Hepatocyte (in vitro differentiated cells): ENCODE measurements at places on chromosomes 2 and 18. TPM values are rescaled to one million over a fixed set of nuclear protein-coding genes. Genes with fewer than 3 reads are reported as not detected.

- no peak for DNase-seq
Measured at GRCh38 chr2:17519486-17519885, 1.2 kb upstream of the RAD51AP2 start.

- DNase-seq: no peak
Measured at GRCh38 chr18:23943104-23943503, 71.5 kb upstream of the TTC39C start.

Gene CHPF
- total RNA-seq: 180 and 193 TPM in 2 replicates

- DNase-seq: no peak
Measured at GRCh38 chr2:174815526-174815925, 51.3 kb upstream of the CHRNA1 start.

Gene PLGLB2
- total RNA-seq: 13.7 and 28.5 TPM in 2 replicates

- DNase-seq: no peak
Measured at GRCh38 chr18:1906421-1906820, 664.9 kb downstream of the METTL4 start.

DNA sequence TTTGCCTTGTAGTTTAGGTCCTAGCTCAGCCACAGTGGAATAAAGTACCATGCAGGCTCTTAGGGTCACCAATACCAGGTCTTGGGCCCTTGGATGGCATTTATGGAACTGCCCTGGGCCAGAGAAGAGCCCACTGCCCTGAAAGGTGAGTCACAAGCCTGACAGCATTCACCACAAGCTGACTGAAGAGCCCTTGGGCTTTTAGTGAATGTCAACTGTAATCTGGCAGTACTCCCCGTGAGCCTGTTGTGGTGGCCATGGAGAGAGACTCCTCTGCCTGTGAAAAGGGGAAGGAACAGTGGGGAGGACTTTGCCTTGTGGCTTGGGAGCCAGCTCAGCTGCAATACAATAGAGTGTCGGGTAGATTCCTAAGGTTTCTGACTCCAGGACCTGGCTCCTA lies 1389.7 kb downstream of the DSC3 start:
- DNase-seq: no peak

DNA sequence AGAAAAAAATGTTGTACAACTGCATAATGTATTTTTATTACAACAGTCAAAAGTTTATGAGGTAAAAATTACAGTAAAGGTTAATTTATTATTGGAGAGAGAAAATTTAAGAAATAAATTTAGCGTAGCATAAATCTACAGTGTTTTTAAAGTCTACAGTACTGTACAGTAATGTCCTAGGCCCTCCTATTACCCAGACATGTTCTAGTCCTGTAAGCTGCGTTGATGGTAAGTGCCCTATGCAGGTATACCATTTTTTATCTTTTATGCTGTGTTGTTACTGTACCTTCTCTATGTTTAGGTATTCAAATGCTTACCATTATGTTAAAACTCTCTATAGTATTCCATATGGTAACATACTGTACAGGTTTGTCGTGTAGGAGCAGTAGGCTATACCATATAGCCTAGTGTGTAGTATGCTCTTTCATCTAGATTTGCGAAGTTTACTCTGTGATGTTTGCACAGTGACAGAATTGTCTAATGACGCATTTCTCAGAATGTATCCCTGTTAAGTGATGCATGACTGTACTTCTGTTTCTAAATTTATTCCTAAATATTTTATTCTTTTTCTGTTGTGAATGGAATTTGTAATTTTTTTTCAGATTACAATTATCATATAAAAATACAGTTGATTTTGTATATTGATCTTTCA lies 24.5 kb downstream of the ABI2 start:
- peak; percentile 8 for DNase-seq

Gene NOL4
- total RNA-seq: 1.3 and 2.0 TPM in 2 replicates

GRCh38 chr2:182616471-182617393 lies 99.3 kb upstream of the DNAJC10 start:
- no peak for DNase-seq

- DNase-seq: peak; percentile 91
Measured at GRCh38 chr18:3652380-3653262, 202.6 kb downstream of the TGIF1 start.

DNA sequence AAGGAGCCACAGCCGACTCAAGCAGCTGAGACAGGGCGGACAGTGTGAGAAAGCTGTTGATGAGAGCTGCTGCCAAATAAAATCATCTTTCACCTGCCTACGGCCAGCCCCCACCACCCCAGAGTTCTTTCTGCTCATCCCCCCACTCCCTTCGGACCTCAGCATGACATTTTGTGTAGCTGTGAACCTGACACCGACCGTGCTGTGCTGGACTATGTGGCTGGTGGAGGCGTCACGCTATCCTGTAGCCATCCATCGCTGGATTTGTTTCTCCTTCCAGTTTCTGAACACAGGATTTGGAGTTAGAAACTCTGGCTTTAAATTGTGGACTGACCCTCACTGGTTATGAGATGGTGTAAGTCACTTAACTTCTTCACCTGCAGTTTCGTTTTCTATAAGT lies 317.3 kb downstream of the DCDC2C start:
- DNase-seq: no peak

DNA sequence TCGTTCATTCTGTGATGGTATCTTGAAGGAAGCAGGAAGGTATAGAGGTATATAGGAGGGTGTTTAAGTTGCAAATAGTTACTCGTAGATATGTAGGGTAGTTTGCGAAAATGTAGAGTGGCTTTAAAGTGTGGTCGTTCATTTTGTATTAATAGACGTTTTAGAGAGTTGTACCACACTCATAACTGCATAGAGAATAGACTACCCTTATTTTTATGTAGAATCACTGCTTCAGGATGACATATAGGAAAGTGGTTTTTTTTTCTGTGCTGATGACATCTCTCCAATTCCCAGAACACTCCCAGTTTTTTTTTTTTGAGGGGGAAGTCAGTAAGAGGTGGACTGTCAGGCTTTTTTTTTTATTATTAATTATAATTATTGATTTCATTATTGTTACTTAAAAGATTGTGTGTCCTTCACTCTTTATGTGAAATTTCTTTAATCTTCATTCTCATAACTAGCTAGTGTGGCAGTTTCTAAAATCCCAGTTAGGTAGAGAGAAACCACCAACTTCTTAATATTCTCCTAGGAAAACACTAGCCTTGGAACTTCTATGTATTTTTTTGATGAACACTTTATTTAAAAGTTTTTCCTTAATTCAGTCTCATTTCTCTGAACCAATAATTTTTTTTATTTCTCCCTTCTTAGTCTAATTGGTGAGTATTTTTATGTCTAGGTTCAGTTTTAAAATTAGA lies 1.5 kb downstream of the ACTR3 start:
- no peak for DNase-seq

DNA sequence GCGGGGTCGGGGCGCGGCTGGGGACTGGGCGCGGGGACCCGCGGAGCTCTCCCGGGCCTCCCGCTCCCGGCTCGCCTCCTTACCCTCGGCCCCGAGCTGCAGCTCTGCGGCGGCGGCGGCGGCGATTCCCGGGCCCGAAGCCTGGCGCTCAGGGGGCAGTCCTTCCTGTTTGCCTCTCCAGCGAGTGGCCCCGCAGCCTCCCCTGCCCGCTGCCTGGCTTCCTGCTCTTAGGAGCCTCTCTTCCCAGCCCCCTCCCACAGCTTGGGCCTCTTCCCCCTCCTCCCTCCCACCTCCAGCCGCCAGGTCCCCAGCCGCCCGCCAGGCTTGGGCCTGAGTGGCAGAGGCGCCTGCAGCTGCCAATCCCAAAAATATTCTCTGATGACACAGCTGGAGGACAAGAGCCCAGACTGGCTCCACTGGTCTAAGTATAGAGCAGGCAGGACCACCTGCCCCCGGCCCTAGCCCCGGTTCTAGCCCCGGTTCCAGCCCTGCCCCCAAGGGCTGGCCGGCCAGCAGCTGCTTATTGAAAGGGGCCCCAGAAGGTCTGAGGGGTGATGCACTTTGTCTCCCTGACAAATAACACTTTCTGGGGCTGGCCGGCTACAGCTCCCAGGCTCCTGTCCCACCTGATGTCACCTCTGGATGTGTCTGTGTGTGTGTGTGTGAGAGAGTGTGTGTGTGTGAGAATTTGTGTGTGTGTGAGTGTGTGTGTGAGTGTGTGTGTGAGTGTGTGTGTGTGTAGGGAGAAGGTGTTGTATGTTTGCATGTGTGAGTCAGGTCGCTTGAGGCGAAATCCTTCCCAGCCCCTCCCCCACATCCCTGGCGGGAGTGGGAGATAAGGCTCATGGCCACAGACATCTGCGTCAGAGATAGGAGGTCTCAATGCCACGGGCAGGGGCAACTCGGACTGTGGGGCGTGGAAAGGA lies at the start of gene OBSL1:
TSS of gene OBSL1 (minus strand) at position 229 of the 926 bp plus-strand sequence. CDS start 307 bp downstream, outside the sequence.
- peak; percentile 89 for DNase-seq

DNA sequence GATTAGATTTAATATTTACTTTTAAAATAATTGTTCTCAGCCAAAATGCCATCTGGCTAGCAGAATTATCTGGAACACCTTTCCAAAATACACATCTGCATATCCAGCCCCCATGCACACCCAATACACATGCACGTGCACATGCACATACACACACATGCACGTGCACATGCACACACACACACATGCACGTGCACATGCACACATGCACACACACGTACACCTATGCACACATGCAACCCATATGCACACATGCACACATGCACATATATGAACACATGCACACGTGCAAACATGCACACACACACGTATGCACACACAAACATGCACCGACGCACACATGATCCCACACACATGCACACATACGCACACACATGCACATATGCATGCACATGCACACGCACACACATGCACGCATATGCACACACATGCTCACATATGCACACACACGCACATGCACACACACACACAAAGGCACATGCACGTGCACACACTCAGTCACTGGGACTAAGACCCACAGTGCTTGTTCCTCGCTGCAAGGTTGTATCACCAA lies 53.5 kb downstream of the COPS8 start:
- DNase-seq: no peak

GRCh38 chr2:4291430-4291829 lies 588.1 kb downstream of the DCDC2C start:
- no peak for DNase-seq

Gene MALT1
- total RNA-seq: 31.3 and 35.9 TPM in 2 replicates

DNA sequence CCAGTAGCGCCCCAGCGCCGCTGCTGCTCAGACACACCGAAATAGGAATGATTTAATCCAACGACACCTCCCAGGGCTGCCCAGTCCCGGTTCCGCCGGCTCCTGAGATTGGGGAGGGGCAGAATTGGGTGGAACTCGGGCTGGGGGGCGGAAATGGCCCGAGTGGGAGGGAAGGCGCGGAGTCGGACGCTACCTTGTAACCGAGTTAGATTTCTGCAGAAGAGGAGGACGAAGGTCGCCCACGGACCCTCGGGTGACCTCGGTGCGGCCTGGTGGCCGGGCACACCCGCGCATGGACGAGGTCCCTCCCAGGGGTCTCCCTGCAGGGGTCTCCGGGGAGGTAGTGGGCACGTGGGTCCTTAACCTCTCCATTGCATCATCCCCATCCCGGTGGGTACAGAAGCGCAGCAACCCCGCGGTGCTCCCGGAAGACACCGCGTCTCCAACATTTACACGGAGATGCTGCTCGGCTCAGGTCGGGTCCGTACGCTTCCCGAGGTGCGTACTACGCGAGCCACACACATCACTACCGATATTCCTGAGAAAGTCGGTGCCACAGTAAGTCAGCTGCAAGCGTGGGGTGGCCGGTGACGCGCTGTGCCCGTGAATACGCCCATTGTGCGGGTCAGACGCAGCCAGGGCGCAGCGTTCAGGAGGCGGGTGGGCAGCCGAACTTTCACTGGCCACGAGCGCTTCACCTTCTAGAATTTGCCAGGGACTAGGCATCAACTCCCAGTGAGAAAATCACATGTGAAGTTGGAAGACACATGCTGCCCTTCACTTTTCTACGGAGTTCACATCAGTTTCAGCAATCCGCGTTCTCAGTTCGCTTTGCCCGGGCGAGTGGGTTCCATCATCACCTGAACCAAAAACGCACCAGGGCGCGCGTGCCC lies 3.0 kb downstream of the ZNF516 start:
- peak; percentile 55 for DNase-seq

- DNase-seq: peak; percentile 9
Measured at GRCh38 chr18:47871288-47871687, 59.2 kb downstream of the SMAD2 start.

Gene BUB1
- 9.4 and 12.4 TPM in 2 replicates for total RNA-seq

Gene TCF4
- total RNA-seq: 57.8 and 65.2 TPM in 2 replicates

DNA sequence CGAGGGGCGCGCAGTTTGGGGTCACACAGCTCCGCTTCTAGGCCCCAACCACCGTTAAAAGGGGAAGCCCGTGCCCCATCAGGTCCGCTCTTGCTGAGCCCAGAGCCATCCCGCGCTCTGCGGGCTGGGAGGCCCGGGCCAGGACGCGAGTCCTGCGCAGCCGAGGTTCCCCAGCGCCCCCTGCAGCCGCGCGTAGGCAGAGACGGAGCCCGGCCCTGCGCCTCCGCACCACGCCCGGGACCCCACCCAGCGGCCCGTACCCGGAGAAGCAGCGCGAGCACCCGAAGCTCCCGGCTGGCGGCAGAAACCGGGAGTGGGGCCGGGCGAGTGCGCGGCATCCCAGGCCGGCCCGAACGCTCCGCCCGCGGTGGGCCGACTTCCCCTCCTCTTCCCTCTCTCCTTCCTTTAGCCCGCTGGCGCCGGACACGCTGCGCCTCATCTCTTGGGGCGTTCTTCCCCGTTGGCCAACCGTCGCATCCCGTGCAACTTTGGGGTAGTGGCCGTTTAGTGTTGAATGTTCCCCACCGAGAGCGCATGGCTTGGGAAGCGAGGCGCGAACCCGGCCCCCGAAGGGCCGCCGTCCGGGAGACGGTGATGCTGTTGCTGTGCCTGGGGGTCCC lies at the start of gene ITGA4:
TSS of gene ITGA4 (plus strand) at position 266 of the 620 bp plus-strand sequence. CDS start at position 535, 269 bp downstream.
- DNase-seq: peak; percentile 84

GRCh38 chr2:215442401-215442787 lies 6.5 kb upstream of the FN1 start:
- DNase-seq: no peak

- peak; percentile 78 for DNase-seq
Measured at GRCh38 chr2:46776687-46777327, 138.8 kb downstream of the MCFD2 start.

GRCh38 chr2:162312853-162313252 lies 5.6 kb downstream of the IFIH1 start:
- DNase-seq: no peak

Gene VWA3B
- total RNA-seq: not detected in 2 replicates

DNA sequence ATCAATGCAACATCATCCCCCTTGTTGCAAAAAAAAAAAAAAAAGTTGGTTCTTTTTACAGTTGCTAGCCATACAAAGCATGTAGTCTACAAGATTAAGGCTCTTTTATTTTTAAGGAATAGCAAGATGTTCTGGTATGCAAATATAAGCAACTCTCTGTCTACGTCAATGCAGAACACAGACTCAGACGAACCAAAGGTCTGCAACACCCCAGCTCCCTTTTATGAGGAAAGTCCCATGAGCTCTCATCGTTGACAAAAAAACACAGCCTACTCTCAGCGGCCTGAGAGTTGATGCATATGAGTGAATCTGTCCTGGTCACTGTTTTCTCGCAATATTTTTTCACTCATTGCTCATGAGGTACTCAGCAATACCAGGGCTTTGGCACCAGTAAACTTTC lies 112.9 kb downstream of the STK39 start:
- no peak for DNase-seq

DNA sequence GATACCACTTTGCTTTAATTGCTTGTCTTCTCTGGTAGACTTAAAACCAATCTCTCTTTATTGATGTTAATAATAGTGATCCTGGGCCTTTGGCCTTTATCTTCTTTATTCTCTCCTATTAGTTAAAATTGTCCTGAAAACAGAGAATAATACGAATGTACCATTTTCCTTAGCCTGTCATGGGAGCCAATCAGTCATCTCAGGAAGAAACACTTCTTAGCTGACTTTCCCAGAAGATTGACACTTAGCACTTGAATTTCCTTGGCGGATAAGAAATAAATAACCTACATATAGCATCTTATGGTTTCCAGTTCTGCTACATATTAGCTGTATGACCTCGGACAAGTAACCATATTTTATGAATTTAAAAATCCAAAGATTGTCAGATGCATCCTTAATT lies 338.4 kb upstream of the SLC14A2 start:
- DNase-seq: no peak
